GM03348 (cell line): ENCODE measurements at places on chromosomes 4 and X.

GRCh38 chr4:79413032-79413885, 5.2 kb upstream of the GK2 start:
- no peak for DNase-seq

DNA sequence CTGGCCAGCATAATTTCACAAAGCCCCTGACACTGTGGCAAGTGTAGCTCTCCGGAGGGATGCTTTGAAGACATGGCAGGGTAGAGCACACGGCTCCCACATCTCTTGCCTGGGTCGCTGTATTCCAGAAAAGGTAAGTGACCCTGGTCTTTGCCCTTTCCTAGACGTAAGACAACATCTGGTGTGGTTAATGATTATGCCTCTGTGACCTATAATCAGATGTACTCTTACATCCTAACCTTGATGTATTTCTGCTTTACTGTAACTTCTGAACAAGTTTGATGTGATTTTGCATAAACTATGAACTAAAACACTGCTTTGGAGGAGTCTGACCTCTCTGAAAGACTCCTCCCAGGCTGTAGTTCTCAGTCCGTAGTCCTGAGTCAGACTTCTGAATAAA, 59.1 kb upstream of the ACSL1 start:
- no peak for DNase-seq

DNA sequence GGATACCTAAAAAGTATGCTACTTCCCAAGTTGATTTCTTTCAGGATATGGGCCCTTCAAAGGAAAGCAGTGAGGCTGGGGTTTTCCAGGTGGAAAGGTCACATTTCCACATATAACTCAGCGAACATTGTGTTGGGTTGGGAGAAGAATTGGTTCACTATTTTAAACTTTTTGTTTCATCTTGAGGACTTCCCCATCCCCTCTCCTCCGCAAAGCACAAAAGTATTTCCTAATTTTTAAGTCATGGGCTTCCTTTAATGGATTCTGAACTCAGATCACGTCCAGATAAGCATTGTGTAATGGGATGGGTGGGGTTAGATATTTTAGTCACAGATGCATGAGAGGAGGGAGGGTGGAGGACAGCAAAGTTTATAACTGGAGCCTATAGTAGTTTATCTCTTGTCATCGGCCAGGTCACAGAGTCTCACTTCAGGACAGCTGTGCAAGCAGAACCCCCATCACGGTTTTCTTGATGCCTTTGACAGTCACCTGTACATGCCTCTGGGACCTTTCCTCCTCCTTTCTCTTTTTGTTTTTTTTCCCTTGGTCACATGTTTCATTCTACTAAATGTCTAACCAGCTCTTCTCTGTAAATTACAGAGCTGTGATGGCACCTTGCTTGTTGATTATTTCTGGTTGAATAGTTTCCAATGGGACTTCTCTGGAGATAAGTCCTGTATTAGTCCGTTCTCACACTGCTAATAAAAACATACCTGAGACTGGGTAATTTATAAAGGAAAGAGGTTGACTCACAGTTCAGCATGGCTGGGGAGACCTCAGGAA, 115.4 kb downstream of the PTTG2 start:
- DNase-seq = peak; percentile 48

DNA sequence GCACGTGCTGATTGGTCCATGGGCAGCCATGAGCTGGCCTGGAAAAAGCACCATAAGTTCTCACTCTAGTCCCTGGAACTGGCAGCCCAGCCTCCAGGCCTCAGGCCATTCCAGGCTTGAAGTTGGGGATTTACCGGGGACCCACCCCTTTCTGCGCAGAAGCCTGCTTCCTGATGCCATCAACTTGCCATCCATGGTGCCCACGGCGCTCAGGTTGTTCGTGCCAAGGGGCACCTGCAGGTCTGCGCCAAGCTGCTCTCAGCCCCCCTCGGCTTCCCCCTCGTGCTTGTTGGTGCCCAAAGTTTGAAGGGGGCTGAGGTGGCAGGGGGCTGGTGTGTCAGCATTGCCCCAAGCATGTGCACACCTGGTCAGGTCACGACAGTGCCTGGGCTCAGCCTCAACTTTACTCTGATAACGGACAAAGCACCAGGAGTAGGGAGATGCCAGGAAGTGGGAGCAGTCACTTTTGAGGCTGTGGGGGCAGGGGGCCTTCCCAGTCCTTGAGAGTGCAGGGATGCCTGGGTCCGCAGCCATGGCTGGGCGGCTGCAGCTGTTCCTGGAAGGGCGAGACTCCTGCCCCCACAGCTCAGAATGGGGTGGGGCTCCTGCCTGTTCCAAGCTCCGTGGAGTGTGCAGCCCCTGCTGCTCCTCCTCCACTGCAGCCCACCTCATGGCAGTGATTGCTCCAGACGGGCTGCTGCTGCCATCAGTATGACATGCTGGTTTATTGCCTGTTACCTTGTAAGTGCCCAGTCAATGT, 24.9 kb downstream of the DCUN1D4 start:
- DNase-seq = no peak

DNA sequence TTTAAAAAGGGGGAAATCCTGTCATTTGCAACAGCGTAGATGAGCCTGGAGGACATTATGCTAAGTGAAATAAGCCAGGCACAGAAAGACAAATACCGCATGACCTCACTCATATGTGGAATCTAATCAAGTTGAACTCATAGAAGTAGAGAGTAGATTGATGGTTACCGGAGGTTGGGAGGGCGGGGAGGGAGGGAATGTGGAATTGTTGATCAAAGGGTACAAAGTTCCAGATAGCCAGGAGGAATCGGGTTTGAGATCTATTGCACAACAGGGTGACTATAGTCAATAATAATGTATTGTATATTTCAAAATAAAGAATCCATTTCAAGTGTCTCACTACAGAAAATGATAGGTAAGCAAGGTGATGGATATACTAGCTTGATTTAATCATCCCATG, 393.2 kb downstream of the BCOR start:
- no peak for DNase-seq

DNA sequence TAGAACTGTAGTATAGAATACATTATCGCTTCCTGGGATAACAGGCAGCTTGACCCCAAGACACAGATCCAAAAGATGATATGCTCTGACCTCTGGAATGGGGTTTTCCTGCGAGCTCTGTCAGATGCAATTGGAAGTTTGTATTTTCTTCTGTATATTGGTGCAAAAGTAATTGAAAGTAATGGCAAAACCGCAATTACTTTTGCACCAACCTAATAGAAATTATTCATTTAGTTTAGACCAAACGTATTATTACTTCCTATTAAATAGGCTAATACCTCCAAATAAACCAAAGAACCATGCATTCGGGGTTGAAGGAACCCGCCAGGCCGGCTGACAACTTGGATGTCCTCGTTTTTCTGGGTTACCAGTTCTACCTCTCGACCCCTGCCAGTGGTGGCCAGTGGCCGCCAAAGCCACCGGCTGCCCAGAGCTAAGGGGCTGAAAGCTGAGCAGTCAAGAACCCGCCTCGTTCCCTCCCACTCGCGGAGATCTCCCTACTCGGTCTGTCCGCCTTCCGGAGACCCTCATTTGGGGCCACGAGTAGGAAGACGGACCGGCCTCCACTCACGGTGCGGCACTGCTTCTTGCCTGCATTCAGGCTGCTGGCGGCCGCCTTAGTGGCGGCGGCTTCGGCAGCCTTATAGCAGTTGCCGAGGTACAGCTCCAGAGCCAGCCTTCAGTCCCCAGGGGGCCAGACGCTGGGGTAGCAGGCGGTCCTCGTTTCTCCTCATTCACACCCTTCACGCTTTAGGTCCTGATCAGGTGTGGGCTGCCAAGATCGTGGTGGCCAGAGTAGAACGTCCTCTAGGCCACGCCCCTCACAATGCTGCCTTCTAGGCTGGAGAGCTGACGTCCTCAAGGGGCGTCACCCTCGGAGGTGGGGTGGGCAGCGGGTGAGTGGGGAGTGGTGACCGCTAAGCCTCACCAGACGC, 121.9 kb downstream of the RBMX2 start:
- DNase-seq = peak; percentile 41

GRCh38 chr4:45292844-45293243, 566.5 kb upstream of the GNPDA2 start:
- no peak for DNase-seq

- DNase-seq = no peak
Observed at GRCh38 chr4:76407440-76408119, 13.4 kb downstream of the CCDC158 start.

GRCh38 chr4:78022517-78022916, 34.6 kb upstream of the FRAS1 start:
- DNase-seq = no peak

DNA sequence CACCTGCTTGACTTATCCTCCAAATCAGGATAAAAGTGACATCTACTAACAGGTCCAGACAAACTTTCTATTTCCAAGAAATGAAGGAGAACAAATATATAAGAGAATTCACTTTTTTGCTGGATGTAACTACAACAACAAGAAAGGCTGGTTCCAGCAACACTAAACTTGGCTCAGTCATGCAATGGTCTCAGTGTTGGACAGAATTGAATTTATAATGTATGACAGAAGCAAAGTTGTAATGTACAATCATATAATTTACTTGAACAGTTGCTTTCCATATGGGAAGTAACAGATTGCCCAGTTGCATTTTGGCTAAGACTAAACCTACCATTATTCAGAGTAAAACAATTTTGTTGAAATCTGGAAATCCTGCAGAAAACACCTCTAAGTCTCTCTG, 183.3 kb upstream of the INTU start:
- no peak for DNase-seq

- DNase-seq = no peak
Observed at GRCh38 chr4:13299343-13299742, 184.8 kb downstream of the RAB28 start.

DNA sequence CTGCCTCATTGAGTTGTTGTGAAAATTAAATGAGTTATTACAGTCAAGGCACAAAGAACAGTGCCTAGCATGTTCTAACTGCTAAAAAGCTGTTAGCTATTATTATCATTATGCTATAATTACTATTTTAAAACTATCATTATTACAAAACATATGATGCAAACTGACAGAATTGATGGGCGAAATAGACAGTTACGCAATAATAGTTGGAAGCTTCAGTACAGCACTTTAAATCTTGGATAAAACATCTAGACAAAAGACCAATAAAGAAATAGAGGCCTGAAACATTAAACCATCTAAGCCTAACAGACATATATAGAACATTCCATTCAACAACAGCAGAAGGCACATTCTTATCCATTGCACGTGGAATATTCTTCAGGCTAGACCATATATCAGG, 73.0 kb downstream of the TAB3 start:
- no peak for DNase-seq

DNA sequence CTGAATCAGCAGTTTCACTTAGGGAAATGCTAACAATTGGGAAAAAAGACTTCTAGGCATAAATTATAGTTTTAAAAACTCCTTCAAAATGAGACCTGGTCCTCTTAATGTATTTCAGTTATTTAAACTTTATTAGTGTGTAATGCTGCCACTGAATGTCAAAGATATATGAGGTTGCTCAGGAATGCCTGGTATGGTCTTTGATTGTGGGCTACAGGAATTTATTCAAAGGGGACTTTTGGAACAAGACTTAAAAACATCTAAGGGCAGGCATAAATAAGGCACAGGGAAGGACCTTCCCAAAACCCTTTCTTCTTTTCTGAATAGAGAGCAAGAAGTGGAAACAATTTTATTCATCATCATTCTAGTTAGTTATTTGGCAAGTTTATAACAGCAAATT, 439.1 kb downstream of the TLL1 start:
- no peak for DNase-seq

GRCh38 chr4:7261087-7261486, 68.7 kb downstream of the SORCS2 start:
- DNase-seq = peak; percentile 67

- peak; percentile 80 for DNase-seq
Observed at GRCh38 chr4:174120446-174121295, 162.8 kb downstream of the FBXO8 start.

- DNase-seq = peak; percentile 31
Observed at GRCh38 chrX:24241822-24242648, 71.8 kb downstream of the SUPT20HL2 start.

GRCh38 chrX:136812286-136812685, 31.6 kb upstream of the ARHGEF6 start:
- peak; percentile 8 for DNase-seq

DNA sequence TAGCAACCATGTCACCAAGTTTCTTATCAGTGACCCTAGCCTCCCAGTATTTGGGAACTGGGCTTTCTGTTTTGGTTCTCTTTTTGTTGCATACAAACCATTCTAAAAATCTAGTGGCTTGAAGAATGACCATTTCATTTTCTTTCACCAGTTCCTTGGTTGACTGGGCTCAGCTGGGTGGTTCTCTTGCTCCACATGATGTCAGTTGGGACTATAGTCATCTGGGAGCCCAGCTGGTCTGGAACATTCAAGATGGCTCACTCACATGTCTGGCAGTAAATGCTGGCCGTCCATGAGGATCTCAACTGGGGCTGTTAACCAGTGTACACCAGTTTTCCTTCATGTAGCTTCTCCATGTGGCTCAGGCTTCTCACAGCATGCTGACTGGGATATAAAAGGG, 27.6 kb upstream of the MBTPS2 start:
- DNase-seq = no peak

DNA sequence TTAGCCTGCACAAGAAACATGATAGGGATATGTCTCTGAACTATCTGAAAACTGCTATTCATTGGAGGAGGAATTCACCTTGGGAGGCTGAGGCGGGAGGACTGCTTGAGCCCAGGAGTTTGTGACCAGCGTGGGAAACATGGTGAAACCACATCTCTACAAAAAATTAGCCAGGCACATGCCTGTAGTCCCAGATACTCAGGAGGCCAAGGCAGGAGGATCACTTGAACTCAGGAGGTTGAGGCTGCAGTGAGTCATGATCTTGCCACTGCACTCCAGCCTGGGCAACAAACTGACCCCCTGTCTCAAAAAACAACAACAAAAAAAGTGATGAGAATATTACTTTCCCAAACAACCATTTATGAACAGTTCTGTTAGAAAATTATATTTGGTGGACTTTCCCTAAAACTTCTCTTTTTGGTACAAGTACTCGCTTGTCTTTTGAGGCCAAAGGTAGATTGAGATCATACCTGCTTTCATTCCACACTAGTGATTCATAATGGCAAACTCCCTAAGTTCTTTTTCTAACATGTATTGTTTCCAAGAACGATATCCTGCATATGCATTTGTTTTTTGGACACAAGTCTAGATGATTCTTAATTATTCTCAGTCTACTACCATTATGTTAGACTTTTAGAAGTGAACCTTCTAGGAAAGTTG, 33.4 kb downstream of the METTL14 start:
- DNase-seq = no peak

DNA sequence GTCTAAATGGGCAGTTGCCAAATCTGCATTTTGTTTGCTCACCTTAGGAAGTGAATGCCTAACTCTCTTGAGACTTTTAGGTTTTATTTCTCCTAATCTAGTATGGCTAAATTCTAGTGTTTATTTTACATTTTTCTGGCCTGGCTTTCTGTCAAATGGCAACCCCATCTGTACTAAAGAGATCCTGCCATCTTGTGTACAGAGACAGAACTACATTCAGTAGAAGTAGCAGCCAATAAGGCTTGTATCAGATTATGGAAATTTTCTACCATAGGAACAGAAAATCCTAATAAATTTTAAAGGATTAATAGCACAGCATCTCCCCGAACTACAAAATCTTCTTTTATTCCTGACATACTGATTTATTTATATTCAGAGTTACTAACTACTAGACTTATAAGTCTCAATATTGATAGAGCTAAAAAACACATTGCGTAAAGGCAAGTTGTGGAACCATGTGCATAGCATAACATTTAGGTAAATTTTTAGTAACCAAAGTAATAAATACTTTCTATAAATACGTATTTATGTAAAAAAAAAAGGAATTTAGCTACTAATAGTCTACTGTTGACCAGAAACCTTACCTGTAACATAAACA, 45.5 kb downstream of the TMEM144 start:
- peak; percentile 52 for DNase-seq

GRCh38 chr4:152063621-152064240, 302.9 kb upstream of the GATB start:
- DNase-seq = peak; percentile 46

- no peak for DNase-seq
Observed at GRCh38 chr4:129377131-129377845, 281.3 kb downstream of the C4orf33 start.
